ENCODE measurements at places on chromosomes 2 and 18.

DNA sequence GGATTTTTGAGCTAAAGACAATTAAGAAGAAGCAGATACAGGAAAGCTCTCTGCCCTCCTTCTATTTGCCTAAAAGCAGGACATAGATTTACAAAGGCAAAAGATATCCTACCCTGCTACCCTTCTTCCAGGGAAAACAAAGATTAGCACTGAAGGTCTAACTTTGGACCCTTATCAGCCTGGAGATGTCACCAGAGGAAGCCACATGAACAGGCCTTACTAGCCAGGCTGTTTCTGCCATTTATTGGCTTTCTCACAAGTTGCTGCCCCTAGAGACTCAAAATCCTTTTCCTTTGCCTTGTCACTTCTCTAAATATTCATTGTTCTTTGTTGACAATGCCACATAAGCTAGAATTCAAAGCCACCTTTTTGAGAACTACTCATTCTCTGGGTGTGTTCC is 147.3 kb downstream of the B3GNT2 start:
- no peak for DNase-seq

DNA sequence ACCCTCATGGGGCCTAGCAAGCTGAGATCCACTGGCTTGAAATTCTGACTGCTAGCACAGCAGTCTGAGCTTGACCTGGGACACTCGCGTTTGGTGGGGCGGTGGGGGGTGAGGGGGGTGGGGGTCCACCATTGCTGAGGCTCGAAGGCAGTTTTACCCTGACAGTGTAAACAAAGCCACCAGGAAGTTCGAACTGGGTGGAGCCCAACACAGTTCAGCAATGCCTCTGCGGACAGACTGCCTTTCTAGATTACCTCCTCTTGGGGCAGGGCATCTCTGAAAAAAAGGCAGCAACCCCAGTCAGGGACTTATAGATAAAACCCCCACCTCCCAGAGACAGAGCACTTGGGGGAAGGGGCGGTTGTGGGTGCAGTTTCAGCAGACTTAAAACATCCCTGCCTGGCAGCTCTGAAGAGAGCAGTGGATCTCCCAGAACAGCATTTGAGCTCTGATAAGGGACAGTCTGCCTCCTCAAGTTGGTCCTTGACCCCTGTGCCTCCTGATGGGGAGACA is 149.7 kb upstream of the TANK start:
- DNase-seq, result no peak

DNA sequence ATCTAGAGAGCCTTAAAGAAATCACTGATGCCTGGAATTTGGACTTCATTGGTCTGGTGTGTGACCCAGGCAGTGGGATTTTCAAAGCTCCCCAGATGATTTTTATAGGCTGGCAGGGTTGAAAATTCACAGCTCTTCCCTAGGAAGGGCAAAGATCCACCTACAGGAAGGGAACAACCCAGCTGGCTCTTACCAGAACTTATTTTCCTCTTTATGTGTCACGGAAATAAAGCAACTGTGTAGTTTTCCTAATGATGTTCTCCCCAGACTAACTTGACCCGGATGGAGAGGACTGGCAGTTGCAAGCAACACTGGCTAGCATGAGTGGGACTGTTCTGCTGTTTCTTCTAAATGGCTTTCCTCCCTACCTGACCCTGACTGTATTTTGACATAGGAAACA is 235.6 kb downstream of the ALPK2 start:
- no peak for DNase-seq

DNA sequence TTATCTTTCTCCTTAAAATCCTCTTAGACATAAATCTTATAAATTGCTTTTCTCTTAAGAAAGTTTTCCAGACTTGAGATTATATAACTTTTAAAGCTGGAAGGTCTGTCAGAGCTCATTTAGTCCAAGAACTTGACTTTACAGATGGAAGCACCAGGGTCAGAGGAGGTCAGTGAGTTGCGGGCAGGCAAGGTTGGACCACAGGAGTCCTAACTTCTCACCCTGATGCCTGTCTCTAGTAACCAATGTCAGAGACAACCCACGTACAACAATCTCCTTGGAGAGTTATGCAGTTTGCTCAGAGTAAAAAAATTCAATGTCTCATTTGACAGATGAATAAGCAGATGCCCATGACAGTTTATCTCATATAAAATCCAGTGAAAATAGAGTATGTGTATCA is 203.9 kb downstream of the DLGAP1 start:
- DNase-seq, result no peak

DNA sequence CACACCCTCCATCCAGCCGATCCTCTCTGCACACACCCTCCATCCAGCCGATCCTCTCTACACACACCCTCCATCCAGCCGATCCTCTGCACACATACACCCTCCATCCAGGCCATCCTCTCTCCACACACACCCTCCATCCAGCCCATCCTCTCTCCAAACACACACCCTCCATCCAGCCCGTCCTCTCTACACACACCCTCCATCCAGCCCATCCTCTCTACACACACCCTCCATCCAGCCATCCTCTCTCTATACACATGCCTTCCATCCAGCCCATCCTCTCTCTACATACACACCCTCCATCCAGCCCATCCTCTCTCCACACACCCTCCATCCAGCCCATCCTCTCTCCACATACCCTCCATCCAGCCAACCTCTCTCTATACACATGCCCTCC is 83.1 kb downstream of the EIPR1 start:
- no peak for DNase-seq

DNA sequence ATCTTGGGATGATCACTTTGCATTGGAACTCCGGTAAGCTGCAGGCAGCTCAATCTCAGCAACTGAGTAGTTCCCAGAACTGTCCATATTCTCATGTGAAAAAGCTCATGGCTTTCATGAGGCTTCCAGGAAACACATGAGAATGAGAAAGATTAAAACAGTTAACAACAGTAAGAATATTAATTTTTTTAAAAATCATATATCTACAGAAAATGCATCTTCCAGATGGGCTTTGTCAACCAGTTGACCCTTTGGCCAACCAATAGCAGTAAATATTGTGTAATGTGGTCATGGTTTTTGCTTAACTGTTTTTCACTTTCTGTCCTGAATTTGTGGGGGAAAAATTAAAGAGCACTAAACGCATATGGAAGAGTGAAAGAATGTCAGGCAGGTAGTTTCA is 131.2 kb upstream of the CCDC195 start:
- DNase-seq, result no peak

DNA sequence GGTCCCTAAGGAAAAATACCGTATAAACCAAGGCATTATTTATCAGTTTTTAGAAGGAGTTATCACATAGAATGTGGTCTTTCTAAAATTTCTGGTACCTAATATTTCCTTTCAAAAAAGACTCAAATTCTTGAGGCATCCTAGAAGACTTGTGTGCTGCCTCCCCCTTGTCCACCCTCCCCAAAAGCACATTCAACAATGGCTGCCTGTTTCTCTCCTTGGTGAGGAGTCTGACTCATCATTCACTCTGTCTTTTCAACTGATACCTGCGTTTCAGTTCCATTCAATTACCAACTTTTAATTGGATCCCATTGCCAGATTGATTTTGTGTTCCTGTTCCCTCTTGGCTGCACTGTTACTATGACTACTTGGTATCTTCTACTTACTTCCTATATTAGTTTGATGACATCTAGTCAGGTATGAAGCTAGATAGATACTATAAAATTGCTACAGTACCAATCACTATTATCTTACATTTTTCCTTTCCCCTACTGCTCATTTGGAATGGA is 72.9 kb downstream of the XRCC5 start:
- DNase-seq, result no peak

GRCh38 chr2:120867290-120868241 is 131.9 kb downstream of the GLI2 start:
- DNase-seq, result no peak

DNA sequence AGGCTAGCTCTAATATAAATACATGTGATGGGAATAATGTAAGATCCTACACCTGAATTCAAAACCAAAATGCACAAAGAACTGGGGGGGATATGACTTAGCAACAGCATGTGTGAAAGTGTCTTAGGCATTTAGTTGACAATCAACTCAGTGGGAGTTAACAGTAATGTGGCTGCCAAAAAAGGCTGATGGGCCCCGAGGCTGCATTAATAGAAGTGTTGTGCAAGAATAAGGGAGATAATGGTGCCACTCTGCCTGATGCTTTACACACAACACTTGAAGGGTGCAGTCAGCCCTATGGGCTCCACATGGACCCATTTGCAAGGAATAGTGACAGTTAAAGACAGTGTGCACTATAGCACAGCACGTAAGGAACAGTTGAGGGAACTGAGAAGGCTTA is 649.4 kb upstream of the ZEB2 start:
- no peak for DNase-seq

DNA sequence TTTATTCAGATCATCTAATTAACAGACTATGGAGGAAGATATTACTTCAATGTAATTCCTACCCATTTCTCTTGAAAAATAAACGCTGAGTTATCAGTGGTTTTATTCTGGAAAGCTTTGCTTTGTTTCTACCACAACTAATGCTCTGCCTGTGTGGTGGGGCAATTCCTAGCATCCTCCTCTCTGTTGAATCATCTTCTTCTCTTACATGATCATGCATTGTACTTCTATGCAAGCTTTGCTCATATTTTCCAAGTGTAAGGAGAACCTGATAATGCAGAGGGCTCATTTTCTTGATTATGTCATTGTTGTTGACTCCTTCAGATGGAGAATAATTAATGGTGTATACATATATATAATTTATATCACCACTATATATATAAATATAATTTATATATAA is 46.7 kb downstream of the CCDC195 start:
- DNase-seq, result no peak

DNA sequence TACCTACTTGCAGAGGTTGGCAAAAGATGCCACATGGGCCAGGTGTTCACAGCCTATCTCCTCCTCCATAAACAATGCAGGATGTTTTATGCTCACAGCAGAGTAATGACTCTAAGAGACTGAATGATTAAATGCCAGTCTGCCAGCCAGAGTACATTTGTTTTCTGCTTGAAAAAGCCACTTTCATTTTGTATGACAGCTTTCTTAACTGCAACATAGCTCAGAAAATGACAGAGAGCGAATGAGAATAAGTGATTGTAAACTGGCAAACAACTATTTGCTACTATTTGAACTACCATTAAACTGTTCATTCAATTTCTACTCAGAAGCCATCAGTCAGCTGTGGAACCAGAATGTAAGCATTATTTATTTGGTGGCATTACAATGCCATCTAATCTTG is 50.6 kb upstream of the DCC start:
- DNase-seq, result no peak

DNA sequence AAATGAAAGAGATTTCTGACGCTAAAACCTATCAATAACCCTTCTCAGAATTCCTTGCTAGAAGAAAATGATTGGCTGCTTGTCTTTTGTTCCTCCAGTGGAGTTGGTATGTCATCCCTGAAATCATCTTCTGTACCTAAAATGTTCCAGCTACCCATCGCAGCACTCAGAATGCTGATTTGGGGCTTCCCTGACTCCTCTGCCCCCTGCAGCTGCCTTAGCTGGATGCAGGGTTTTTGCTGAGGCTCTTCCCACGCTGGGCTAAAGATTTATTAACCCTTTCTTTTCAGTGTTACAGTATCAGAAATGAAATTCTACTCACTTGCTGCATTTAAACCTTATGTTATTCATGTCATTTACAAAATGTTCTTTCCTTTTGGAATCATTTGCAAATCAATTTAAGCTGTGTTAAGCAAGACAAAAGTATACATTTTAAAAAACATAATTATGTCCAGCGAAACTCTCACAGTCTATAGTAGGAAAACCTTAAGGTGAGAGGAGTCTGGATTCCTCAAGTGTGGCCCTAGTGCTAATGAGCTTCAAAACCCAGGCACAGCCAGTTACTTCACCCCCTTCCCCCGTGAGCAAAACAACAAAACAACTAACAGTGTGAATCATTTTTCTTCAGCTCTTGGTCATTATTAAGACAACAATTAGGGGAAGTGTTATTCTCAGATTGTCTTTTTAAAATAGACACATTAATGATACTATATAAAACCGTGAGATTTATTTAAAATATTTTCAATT is 32.8 kb downstream of the PKP4 start:
- no peak for DNase-seq

GRCh38 chr2:205903549-205904129 is 182.3 kb downstream of the INO80D start:
- peak; percentile 25 for DNase-seq

DNA sequence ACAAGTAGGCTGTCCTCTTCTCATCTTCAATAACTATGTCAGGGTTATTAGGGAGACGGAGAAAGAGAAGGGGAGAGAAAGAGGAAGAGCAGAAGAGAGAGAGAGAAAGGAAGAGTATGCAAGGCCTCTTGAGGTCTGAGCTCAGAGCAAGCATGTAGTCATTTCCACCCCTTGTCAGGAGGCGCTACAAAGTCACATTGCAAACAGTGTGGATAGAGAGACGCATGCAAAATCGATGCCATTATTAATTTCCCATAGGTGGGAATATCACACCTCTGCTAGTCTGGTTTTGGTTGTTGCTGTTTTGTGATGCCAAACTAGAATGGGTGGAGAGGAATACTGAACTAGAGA is 24.2 kb upstream of the SERPINE2 start:
- DNase-seq, result no peak

DNA sequence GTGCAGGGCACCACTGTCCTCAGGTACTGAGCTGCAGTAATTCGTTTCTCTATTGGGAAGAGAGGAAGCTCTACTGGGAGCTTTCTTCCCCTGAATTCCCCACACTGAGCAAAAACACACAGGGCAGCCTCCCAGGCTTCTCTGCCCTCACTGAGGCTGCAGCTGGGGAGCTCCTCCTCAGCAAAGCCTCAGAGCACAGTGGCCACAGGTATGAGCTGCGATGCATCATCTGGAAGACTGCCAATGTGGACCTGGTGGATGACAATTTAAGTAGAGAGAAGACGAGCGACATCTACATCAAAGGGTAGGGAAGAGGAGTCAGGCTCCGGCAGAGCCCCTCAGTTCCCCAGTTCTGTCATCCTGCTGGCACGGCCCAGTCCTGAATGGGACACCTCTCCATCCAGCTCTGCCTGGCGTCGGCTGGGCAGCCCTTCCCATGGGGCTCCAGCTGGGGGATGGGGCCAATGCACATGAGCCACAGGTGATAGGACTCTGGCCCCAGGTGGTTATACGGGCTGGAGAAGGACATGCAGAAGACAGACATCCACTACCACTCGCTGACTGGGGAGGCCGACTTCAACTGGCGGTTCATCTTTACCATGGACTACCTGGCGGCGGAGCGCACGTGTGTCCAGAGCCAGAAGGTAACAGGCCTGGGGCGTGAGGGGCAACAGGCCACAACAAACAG is 37.6 kb downstream of the LMAN2L start:
- no peak for DNase-seq

GRCh38 chr2:200482194-200482593 is 27.7 kb downstream of the KCTD18 start:
- no peak for DNase-seq

GRCh38 chr2:25881764-25882163 is 3.5 kb upstream of the ASXL2 start:
- no peak for DNase-seq

DNA sequence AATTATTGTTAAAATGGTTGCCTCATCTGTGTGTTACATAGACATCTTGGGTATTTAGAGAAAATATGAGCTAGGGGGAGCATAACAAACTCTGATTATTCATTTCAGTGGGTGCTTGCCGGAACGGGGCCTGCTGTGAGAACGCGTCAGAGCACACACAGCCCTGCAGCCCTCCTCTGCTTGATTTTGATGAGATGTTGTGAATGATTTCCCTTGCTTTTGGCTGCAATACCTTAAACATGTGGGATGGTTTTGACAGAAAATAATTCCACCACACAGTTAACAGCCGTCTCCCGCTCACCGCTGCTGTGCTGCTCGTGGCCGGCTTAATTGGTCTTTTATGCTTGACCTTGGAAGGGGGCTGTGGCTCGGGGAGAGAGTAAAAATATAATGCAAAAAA is 49.9 kb upstream of the TXNDC2 start:
- no peak for DNase-seq

- DNase-seq, result no peak
Observed at GRCh38 chr2:9807056-9807455, 36.2 kb upstream of the TAF1B start.
